A549 treated with Mapracorat at 1 μM for 4 hours (cell line): ENCODE measurements at places on chromosomes 16 and 17. TPM values are rescaled to one million over a fixed set of nuclear protein-coding genes. Genes with fewer than 3 reads are reported as not detected.

Gene SLC6A2
- total RNA-seq, result 0.07 to 0.09 TPM in 2 of 5 replicates, not detected in the others

Gene COG7
- total RNA-seq, result 16.3 to 18.7 TPM (median 16.5 TPM) in 5 replicates

Gene GNAO1
- 0.40 to 0.88 TPM (median 0.63 TPM) in 5 replicates for total RNA-seq

Gene CEP20
- 34.2 to 37.9 TPM (median 35.5 TPM) in 5 replicates for total RNA-seq

Gene DPEP1
- total RNA-seq, result 0.55 to 1.6 TPM (median 1.6 TPM) in 5 replicates

Gene TNP2
- total RNA-seq, result not detected in 5 replicates

Gene HYDIN
- total RNA-seq, result 0.18 to 0.65 TPM (median 0.39 TPM) in 5 replicates

Gene SOCS1
- total RNA-seq, result 2.9 to 11.1 TPM (median 7.7 TPM) in 5 replicates

Gene ERBB2
- 26.2 to 34.3 TPM (median 33.5 TPM) in 5 replicates for total RNA-seq

Gene DPEP2
- total RNA-seq, result not detected in 5 replicates

Gene KRTAP9-8
- not detected in 5 replicates for total RNA-seq

Gene MYCBPAP
- 0.32 to 1.2 TPM (median 0.84 TPM) in 5 replicates for total RNA-seq

Gene PARD6A
- 1.3 to 2.8 TPM (median 2.2 TPM) in 5 replicates for total RNA-seq

Gene DNAJA2
- total RNA-seq, result 67.3 to 74.9 TPM (median 71.5 TPM) in 5 replicates

Gene CHST5
- 0.06 to 0.29 TPM (median 0.12 TPM) in 4 of 5 replicates, not detected in the other for total RNA-seq

Gene NEUROD2
- 0.08 TPM in 1 of 5 replicates, not detected in the others for total RNA-seq

Gene HES7
- total RNA-seq, result 1.8 to 6.1 TPM (median 5.3 TPM) in 5 replicates
